ENCODE measurements at places on chromosomes 6 and 20.

GRCh38 chr6:159935065-159935464 lies 33.8 kb upstream of the IGF2R start:
- no peak for DNase-seq

DNA sequence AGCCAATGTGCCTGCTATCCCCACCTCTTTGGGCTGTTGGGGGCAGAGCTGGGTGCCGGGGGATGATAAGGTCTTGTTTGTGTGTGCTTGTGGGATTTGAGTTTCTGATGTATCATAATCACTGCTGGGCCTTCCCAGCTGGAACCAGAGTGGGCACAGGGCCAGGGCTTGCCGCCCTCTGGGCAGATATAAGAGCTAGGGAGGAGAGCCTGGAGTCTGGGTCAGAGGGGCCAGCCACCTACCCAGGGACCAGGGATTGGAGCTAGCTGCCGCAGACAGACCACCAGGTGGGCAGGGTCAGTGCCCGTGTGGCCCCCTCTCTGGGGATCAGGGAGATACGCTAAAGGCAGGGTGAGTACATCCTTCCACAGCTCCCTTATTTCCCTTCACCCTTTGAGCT lies 3.1 kb upstream of the TLDC2 start:
- DNase-seq: no peak

GRCh38 chr6:43950731-43951062 lies 176.6 kb downstream of the MRPL14 start:
- no peak for DNase-seq

DNA sequence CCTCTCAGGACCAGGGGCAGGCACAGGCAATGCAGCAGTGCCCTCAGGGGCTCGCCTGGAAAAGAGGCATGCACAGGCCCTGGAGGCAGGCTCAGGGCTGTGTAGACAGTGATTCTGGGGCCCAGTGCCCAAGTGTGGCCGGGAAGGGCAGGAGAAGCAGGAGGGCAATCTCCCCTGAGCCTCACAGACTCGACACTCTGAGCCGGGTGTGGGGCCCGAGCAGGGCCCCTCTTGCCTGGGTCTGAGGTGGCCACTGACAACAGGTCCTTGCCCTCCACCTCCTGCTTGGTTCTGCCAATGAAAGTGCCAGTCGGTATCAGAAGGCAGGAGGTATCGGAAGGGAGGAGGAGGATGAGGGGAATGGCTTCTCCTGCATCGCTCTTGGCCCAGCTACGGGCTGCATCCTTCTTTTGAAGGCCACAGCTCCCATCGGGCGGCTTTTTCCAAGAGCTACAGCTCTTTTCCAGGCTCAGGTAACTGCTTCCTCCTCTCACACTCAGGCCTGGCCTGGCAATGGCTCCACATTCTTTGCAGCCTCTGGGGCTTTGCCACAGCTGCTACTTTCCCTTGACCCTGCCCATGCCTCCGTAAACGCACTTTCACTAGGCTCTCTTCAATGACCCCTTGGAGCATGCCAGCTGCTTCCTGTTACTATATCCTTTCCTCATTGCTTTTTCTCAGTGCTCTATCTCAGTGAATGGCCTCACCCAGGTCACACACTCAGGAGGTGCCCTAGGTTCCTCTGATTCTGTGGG lies 24.5 kb downstream of the GABRR2 start:
- no peak for DNase-seq

DNA sequence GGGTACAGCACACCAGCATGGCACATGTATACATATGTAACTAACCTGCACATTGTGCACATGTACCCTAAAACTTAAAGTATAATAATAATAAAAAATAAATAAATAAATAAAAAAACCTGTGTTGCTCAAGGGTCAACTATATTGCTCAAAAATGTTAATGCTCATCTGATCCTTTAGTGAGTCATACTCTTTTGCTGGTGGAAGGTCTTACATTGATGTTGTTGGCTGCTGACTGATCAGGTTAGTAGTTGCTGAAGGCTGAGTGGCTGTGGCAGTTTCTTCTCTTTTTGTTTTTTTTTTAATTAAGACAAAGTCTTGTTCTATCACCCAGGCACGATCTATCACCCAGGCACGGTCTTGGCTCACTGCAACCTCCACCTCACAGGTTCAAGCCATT lies 29.6 kb upstream of the SMIM26 start:
- DNase-seq: no peak

DNA sequence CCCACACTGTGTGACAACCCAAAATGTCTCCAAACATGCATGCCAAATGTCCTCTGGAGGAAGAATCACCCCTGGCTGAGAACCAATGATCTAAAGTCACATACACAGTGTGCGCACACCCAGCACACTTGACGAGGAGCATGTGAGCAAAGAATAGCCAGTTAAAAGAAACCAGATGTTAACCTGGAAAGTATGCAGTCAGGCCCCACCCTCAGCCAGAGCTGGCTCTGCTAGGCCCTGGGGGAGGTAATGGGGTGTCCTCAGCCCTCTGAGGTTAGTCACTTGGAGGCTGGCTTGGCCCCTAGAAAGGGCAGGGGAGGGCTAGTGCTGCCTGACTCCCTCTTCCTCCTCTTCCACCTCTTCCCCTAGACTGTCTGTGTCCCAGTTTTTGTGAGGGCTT lies 15.2 kb upstream of the GUCA1A start:
- no peak for DNase-seq

GRCh38 chr6:112780498-112781096 lies 433.5 kb downstream of the RFPL4B start:
- DNase-seq: peak; percentile 78

GRCh38 chr6:8743170-8743745 lies 307.9 kb upstream of the SLC35B3 start:
- DNase-seq: no peak

- DNase-seq: no peak
Observed at GRCh38 chr6:67775333-67775732, 859.7 kb upstream of the ADGRB3 start.

DNA sequence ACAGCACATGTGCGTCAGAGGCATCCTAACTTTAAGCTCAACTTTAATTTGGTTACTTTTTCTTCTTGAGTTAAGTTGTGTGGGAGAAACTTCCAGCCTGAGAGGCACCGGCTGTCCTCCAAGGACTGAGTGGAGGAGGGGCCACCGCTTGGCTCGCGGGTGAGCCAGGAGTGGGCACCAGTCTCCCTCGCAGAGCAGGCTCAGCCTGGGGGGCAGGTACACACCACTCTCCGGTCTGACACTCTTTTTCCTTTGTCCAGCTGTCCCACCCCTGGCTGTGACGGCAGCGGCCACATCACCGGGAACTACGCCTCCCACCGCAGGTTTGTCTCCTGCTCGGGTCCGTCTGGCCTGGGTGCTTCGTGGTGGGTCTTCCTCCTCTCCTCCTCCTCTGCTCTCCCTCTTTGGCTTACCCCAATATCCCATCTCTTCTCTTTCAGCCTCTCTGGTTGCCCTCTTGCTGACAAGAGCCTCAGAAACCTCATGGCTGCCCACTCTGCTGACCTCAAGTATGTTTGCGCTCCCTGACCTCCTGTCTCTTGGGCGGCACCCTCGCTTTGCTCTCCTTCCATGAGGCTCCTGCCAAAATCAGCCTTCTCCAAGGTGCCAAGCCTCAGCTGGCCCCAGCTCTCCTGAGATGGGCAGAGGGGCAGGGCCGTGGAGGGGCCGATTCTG lies 32.6 kb upstream of the PCMTD2 start:
- no peak for DNase-seq

DNA sequence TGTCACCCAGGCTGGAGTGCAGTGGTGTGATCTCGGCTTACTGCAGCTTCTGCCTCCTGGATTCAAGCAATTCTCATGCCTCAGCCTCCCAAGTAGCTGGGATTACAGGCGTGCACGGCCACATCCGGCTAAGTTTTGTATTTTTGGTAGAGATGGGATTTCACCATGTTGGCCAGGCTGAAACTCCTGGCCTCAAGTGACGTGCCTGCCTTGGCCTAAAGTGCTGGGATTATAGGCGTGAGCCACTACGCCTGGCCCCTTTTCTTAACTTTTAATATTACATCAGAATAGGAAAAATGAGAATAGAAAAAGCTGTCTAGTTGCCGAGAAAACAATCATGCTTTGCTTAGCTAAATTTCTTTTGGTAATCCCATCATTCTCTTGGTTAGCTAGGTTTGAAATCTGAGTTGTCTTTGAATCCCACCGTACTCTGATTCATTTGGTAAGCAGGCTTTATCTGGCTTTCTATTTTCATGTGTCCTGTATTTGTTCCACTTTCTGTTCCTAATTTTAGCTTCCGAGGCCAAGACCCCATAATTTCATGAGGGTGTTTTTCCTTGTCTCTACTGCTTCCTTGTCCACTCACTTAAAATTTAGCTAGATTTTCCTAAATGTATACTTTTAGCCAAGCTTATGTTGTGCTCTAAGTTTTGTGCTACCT lies 83.5 kb downstream of the NCOA3 start:
- DNase-seq: no peak

GRCh38 chr20:23068283-23068682 lies 17.8 kb downstream of the CD93 start:
- DNase-seq: no peak

- DNase-seq: no peak
Observed at GRCh38 chr6:57135885-57136284, 36.2 kb upstream of the BAG2 start.

- no peak for DNase-seq
Observed at GRCh38 chr20:40019510-40019909, 669.5 kb downstream of the MAFB start.

DNA sequence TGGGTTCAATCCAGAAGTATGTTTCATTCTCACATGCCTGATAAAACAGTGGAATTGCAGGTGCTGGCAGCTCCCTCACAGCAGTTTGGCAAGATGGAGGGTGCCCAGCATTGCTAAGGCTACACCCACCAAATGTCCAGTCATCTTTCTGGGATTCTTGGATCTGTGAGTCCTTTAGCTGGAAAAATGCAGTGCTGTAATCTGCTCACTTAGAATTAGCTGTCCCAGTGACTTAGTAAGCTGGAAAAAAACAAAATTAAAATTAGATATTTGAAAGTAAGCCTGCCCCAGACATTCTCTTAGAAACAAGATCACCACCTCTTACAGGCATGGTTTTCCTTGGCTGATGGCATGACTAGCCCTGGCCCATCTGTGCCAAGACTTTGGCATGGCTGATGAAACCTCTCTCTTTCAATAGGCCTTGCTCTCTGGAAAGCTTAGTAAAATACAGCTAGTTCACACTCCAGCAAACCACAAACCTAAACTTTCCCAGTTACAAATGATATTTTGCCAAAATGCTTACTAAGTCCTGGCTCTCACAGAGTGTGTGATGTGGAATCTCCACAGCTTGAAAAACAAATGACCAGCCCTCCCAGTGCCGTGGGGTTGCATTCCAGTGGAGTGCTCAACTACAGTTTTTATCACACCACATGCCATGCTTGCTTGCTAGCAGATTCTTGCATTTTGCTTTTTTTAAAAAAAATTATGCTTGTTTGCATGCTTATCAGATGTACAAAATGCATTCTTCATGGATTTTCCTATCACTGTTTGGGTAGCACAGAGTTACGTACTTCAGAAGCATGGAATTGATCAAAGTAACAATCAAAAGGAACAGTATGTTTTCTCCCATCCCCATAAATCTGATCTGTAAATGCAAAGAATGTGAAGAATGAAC lies 261.5 kb downstream of the EYA4 start:
- DNase-seq: no peak

DNA sequence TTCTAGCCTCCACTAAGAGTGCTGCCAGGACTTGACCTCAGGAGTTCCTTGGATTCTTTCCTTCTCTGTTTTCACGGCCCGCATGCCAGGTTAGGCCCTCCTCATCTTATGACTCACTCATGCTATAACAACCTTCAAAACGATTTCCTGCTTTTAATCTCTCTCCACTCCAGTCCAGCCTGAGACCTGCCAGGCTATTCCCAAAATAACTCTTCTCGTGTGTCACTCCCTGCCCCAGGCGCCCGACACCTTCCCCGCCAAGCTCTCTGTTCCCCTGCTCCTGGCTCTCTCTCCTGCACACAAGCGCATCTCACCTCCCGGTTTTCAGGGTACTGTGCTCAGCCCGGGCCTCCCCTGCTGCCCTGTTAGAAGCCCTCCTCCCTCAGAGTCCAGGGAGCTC lies 64.1 kb upstream of the RPS6KA2 start:
- DNase-seq: no peak

DNA sequence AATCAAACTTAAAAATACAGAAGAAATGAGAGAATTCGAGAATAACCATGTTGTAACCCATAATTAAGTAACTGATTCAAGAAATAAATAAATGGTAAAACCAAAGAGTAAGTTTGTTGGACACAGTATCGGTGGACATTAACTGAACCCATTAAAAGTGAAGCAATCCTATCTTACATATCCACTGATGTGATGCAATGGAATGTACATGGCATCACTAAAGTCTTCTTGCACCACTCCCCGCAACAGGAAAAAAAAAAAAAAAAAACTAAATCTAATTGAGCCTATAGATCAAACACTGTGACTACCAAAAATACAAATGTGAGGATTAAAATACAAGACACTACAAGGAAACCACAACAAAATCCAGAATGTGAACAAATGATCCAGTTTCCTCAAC lies 7.9 kb downstream of the SNX14 start:
- peak; percentile 17 for DNase-seq

DNA sequence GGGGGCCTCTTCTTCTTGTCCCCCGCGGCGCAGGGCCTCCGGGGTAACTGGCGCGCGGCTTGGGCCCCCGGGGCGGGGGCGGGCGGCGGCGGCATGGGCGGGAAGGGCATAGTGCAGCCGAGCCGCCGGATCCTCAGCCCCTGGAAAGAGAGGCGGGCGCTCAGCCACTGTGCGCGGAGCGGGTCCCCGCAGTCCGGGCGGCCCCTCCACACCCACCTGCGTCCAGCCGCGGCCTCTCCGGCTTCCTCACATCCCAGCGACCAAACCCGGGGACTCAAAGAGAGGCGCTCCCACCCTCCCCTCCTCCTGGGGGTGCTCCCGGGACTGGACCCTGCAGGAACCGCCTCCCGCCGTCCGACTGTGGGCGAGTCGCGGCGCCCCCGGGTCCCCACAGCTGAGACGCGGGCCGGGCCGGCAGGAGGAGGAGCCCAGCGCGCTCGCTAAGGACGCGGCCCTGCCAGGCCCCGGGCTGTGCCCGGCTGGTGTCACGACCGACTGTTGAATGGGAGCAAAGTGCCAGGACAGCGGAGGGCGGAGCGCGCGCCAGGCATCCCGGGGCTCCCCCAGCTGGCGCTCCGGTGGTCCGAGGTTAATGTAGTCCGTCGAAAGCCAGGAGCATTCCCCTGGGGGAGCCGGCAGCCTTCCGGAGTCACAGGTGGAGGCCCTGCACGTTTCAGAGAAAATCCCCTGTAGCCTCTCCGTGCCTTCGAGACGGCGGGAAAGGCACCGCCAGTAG lies at the start of gene PRR18:
Gene PRR18 (minus strand): TSS at position 360 of the 736 bp plus-strand sequence. CDS start 250 bp downstream, at position 110.
- DNase-seq: no peak

DNA sequence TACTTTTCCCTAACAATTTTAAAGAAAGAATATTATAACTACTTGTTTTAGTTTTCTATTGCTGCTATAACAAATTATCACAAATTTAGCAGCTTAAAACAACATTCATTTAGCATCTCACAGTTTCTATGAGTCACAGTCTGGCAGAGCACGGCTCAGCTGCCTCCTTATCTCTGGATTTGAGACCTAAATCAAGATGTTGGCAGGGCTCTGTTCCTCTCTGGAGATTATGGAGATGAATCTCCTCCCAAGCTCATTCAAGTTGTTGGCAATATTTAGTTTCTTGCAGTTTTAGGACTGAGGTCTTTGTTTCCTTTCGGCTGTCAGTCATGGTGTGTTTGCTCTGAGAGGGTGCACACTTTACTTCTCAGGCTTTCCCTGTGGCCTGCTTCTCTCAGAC lies 1065.8 kb upstream of the EYS start:
- DNase-seq: no peak

Data from AML-193 (cell line).